ENCODE measurements at places on chromosomes 6 and 20.

GRCh38 chr6:109362102-109362884, 20.0 kb downstream of the CD164 start:
- DNase-seq = no peak

GRCh38 chr6:134436950-134437349, 119.0 kb upstream of the SGK1 start:
- no peak for DNase-seq

GRCh38 chr6:40338306-40338705, 248.9 kb downstream of the LRFN2 start:
- DNase-seq = no peak

DNA sequence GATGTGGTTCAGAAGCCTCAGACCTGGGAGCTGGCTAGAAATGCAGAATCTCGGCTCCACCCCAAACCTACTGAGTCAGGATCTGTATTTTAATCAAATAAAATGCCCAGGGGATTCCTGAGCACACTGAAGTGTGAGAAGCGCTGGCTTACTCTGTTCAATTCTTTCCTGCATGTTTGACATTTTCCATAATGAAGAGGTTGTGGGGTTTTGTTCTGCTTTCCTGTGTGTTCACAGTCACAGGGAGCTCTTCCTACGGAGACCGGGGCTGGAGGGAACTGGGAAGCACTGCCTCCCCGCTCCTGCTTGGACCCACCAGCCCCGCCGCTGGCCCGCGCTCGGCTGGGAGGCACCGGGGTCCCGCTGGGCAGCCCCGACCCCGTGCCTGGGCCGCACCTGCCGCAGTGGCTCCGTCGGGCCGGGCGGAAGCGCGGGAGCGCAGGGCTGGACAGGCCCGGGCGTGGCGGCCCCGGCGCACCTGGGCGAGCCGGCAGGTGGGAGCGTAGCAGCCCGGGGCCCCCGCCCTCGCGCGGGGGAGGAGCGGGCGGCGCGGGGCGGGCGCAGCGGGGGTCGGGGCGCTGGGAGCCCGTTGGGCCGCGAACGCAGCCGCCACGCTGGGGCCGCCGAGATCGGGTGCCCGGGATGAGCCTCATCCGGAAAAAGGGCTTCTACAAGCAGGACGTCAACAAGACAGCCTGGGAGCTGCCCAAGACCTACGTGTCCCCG, at the start of gene MAPK13:
Gene MAPK13, plus strand, starts transcription at position 573 of the 726 bp plus-strand sequence. Its CDS starts 70 bp downstream, at position 643.
- no peak for DNase-seq

DNA sequence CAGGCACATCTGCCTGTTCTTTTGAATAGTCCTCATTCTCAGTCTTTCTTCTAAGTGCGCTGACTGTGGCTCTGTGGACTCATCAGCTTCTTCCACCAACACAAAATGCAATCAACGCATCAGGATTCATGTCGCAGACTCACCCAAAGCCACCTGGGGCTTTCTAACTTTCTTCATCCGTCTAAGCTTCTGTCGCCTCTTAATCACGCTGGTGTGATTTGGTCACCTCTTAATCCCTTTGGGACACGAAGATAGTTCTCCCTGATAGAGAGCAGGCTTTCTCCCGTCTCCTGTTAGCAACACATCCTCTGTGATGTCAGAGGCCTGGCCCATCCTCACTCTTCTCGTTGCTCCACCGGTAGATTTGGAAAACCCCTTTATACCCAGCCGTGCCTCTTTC, 78.0 kb upstream of the FOXQ1 start:
- DNase-seq = no peak

DNA sequence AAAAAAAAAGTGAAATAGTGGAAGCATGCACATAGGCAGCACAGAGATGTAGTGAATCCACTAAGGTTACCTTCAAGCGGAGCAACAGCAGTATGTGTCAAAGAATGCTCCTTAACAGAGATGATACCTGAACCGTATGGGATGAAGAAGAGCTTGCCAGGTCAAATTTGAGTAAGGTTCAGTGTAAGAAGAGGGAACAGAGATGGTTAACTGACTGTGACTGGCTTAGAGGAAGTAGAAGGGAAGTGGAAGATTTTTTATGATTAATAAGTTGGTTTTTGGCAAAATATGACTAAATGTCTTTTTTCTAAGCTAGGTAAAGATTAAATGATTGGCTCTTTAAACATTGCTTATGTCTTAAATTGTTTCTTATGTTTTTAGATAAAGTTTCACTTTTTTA, 52.6 kb upstream of the C20orf144 start:
- DNase-seq = no peak

DNA sequence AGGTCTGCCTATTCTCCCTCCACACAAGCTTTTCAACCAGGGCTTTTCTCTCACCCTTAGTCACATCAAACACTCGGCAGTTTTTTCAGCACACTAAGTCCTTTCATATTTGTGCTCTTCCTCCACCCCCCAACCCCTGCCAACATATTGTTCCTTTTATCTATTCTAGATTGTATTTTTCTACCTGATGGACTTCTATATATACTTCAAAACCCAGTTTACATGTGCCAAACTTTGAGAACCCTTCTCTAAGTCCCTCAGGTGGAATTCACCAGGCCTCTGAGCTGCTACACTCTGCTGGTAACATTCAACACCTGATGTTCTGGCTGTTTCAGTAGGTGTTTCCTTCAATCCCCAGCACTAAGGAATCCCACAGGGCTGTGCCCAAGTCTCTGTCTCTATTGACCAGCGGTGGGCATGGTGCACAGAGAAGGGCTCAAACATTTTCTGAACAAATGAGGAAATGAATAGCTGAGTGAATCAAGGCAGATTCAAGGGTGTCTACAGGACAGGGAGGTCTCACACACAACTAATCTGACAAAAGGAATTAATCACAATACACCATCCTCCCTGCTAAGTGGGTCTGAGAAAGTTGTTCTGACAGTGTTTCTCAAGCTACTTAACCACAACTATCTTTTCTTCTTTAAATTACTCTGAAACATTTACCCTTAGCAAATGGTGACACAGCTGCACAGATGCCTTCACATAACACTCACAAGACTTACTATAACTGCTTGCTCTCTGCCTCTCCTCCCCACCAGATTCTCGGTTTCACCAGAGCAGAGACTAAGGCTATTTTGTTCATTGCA, 166.5 kb downstream of the TSHZ2 start:
- DNase-seq = no peak

DNA sequence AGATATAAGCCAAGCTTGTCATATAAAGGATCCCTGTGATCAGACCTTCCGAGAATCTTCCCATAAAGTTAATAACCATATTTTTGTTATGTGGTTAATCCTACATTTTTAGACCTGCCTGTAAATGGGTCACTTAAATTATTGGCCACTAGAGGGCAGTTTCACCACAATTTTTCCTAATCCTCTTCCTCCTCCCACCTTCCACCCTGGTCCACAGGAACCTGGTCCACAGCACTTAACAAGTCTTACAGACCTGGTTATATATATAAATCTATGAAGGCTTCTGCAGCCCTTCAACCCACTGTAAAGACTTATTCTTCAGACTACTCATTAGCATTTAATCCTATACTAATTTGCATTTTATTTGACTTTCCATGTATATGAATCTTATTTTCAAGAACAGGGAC, 28.3 kb downstream of the MRS2 start:
- no peak for DNase-seq

DNA sequence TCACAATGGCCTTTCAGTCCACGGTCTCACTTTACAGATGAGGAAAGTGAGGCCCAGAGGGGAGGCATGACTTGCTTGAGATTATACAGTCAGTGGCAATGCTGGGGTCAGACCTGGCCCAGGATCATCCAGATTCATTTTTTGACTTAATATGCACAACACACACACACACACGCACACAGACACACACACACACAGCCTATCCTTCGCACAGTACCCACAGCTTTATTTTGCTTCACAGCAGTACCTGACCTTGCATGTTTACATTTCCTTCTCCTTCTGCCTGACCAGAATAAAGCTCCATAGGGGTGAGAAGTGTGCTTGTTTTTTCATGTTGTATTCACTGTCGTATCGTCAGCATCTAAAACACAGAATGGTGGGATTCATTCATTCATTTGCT, 79.8 kb downstream of the VEGFA start:
- no peak for DNase-seq

- DNase-seq = no peak
These were observed 40.1 kb upstream of the EEF1A1 start for GRCh38 chr6:73560853-73561407.

DNA sequence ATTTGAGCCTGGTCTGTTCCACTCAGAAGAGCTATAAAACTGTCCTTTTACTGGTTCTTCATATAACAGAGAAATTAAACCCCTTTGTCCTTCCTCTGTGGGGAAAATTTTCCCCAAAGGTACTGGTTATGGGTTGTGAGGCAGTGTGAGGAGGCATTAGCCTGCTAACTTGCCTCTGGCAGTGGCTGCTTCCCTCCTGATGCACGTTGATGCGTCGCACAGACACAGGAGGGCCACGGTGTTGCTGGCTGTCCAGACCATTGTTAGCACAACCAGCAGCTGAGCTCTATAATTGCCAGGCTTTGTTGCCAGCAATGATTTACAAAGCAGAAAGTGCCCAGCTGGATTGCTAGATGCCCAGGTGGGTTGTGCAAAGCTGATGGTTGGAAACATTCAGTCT, 10.1 kb downstream of the AAR2 start:
- no peak for DNase-seq

DNA sequence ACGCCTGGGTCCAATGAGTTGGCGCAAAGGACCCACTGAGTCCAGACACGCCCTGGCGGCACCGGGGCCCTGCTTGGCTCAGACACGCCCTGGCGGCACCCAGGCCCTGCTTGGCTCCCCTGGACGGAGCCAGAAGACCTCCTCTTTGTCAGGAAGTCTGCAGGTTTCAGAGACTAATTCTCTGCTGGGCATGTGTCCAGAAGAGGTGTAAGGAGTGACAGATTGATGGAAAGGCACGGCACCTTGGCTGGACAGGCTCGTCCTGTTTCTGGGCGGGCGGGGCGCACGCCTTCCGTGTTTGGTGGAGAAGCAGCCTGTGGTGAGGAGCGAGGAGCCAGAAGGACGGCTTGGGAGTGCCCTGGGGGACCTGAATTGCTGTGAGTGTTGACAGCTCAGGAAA, 23.1 kb upstream of the DACT2 start:
- DNase-seq = no peak

Measured in activated naive CD8-positive, alpha-beta T cell treated with anti-CD3 and anti-CD28 coated beads, Interleukin-2, amount 50 U/mL, for 16 hours (primary cell).